ENCODE measurements at places on chromosomes 1 and 21.

- DNase-seq, result no peak
These were observed 90.5 kb downstream of the DNM3 start for GRCh38 chr1:171931752-171932151.

- DNase-seq, result peak; percentile 59
These were observed 26.5 kb downstream of the AKNAD1 start for GRCh38 chr1:108830119-108831008.

DNA sequence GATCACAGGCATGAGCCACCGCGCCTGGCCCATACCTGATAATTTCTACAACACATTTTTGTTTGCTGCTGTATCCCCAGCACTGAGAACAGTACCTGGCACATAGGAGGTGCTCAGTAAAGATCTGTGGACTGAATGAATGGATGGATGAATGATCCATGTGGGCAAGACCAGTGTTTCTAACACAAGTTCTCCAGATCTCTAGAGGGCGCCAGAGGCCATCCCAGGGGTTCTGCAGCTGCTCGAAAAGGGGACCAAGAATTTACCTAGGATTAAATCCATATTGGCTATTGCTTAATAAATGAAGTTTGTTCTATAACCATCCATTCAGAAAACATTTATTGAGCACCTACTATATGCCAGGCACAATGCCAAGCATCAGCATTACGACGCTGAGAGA is 167.7 kb downstream of the ACTL8 start:
- peak; percentile 11 for DNase-seq

DNA sequence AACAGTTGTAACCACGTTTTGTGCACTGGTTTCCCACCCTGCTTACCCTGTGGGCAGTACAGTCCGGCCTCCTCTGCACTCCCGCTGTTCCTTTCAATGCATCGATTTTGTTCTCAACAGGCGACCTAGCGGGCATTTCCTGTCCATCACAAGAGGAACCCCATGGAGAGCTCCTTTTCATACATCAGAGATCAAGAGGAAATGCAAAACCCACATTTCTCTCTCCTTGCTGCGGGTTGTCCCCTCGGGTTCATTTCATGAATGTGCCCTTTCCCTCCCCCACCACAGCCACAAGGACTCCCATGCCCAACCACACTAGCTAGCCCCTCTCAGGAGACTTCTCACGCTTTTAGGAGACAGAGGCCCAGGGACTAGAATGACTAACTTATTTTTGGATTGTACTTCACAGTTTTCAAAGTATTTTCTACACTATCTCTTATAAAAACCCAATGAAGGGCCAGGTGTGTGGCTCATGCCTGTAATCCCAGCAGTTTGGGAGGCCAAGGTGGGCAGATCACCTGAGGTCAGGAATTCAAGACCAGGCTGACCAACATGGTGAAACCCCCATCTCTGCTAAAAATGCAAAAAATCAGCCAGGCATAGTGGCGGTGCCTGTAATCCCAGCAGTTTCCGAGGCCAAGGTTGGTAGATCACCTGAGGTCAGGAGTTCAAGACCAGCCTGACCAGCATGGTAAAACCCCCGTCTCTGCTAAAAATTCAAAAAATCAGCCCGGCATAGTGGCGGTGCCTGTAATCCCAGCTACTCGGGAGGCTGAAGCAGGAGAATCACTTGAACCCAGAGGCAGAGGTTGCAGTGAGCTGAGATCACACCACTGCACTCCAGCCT is 18.4 kb downstream of the ATP1A4 start:
- no peak for DNase-seq

GRCh38 chr1:154327466-154328317 is 2.4 kb downstream of the ATP8B2 start:
- DNase-seq, result no peak

DNA sequence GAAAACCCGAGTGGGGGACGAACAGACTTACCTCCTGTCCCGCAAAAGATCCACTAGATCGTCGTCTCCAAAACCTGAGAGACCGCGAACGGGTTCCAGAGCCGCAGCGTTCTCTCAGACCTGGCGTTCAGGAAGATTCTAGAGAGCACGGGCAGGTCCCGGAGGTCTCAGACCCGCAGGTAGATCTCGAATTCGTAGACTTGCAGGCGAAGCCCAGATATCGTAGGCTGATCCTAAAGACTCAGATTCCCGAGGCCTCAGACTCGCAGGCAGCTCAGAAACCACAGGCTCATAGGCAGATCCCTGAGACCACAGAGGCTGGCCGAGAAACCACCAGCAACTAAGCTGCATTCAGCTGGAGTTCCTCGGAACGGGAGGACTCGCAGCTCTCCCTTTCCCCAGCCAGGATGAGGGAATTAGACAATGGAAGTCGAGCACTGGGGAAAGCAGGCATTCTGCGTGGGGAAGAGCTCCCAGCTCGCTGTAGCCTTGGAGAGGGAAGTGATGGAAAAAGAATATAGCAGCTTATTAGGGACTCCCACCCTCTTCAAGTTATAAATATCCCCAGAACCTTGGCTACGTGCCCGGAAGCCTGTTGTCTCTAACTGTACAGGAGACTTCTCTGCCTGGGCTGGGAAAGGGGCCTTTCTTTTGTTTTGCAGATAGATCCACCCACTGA is at the start of gene ZNF436:
ZNF436 (minus strand) TSS at position 502 of the 679 bp plus-strand sequence. CDS start 1,831 bp downstream, outside the sequence.
- DNase-seq, result peak; percentile 57

DNA sequence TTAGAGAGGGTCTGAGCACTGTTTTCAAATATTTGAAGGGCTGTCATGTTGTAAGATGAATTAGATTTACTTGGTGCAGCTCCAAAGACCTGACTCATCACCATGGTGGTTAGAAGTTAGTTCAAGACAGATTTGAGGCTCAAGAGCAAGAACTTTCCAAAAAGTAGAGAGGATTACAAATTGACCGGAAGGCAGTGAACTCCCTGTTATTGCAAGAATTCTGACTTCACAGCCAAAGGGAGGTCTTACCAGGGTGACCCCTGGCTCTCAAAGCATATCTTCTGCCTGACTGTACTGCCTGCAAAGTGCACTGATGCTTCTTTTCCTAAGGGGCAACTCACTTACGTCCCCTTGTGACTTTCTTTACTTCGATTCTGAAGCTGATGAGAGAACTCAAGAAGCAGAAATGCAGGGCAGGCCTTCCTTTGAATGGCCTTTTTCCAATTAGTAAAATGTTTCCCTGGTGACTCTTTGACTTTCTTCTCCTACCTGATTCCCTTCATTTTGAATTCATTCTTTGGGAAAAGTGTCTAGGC is 86.4 kb downstream of the NAV1 start:
- DNase-seq, result no peak

DNA sequence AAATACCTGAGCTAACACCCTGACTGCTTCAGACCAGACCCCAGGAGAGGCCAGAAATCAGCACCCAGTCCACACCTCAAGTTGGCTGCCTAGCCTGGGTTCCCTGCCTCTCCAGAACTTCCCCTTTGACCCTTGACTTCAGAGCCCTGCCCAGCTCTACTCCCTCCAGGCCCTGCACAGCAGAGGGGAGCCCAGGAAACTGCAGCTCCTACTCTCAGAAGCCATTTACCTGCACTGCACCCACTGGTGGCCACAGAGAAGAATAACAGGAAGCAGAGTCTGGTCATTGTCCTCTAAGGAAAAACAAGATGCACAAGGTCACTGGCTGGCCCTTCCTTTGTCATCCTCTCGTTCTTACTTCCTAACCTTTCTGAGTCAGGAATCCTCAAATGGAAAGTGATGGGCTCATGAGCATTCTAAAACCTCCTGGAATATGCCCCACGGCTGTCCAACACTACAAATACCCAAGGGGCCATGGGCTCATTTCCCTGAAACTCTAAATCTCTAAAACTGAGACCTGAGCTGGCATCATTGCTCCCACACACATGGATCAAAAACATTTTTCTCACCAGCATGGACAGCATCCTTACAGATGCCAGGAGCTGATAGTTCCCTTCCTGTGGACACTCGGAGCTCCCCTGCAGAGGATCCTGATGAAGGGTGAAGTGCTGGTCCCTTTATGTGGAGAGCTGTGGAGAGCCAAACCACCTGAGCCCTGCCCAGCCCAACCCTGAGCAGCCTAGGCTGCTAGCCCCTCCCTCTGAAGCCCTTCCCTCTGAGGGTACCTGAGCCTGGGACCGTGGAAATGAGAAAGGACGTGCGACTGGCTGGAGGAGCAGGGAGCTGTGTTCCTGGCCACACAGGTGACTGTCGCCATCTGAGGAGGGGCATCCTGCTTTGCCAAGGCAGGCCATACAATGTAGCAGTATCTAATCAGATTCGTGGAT is at the start of gene ITLN2:
ITLN2 (minus strand) TSS at position 652 of the 947 bp plus-strand sequence; CDS start at position 584, 68 bp downstream.
- peak; percentile 39 for DNase-seq

DNA sequence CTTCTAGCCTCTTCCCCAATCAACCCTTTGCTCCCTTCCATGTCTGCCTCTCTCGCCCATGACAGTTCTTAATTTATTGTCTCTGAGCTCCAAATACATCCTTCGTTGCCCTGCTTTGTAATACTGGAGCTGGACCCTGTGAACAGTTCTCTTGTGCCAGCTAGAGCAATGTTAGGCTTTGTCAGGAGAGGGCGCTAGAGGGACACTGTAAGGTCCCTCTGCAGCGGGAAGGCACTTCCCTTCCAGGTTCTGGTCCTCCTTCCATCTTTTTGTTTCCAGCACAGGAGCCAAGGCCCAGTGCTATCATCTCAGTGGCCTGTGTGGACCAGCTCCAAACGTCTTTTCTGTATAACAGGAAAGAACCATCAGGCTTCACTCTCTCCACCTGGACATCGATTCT is 95.9 kb downstream of the PTPRU start:
- peak; percentile 21 for DNase-seq

GRCh38 chr1:181057079-181057478 is 23.3 kb downstream of the MR1 start:
- DNase-seq, result no peak

DNA sequence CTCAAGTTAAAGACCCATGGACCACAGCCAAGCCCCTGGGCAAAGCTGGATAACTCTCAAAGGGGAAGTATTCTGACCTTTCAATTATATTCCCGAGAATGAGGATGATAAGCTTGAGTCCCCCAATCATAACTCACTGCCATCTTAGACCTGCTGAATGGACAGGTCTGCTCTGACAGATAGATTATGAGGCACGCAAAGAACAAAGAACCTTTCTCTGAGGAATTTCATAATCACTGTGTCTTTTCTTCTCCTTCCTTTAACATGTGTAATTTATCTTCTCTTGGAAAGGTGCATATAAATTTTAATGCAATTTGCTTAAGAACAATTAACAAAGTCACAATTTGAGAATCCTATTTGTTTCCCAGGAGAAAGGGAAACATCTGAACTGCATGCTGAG is 22.0 kb downstream of the PIGM start:
- no peak for DNase-seq

DNA sequence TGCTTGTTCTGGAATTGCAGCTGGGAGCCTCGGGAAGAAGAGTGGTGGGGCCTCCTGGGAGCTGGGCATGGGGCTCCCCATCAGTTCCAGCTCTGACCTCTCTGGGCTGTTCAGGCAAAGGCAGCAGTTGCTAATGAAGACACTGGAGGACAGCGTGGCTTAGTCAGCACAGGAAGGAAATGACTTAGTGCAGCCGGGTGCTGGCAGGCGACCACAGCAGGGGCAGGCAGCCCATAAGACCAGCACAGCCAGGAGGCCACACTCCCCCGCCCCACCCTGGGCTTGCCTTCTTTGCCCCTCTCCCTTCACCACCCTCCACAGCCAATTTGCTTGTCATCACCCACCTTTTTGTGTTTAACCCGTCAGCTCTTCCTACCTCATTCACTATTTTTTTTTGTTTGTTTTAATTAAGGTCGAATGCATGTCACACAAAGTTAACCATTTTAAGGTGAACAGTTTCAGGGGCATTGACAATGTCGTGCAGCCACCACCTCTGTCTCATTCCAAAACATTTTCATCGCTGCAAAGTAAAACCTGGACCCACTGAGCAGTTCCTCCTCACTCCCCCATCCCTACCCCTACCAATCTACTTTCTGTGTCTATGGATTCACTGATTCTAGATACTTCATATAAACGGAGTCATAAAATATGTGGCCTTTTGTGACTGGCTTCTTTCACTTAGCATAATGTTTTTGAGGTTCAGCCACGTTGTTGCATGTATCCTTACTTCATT is 10.9 kb downstream of the OLIG2 start:
- no peak for DNase-seq

- DNase-seq, result no peak
These were observed 8.2 kb downstream of the MATN1 start for GRCh38 chr1:30715216-30715615.

DNA sequence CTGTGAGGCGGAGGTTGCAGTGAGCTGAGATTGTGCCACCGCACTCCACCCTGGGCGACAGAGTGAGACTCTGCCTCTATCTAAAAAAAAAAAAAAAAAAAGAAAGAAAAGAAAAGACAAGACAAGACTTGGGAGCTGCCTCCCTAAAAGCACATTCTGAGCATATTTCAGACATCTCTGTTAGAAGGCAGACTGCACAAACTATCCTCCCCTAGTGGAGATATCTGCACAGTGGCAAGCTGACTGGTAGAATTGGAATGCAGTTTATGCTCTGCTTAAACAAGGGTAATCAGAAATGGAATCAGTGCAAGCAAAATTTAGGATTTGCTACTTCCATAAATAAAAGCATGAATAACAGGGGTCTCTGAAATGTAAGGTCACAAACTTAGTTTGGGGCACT is 31.8 kb downstream of the GNG4 start:
- DNase-seq, result no peak

GRCh38 chr1:203628201-203629015 is 1.8 kb downstream of the ATP2B4 start:
- DNase-seq, result peak; percentile 23

DNA sequence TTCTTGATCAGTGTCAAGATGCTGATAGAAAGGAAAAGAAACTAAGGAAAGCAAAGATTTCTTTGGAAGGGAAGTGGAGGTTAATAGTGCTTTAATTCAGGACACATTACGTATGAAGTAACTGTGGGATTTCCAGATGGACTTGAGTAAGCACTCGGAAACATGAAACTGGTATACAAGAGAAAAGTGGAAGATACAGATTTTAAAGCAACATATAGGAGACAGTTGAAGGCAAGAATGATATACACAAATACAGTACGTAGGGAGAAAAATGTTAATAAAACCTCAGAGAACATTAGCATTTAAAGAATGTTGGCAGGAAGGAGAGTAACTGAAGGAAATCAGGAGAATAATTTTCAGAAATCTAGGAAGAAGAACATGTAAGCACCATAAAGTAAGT is 730.9 kb upstream of the ADGRL2 start:
- no peak for DNase-seq

- no peak for DNase-seq
These were observed 30.2 kb upstream of the TRAF5 start for GRCh38 chr1:211296396-211296795.

GRCh38 chr1:211377539-211378450 is 51.2 kb downstream of the TRAF5 start:
- DNase-seq, result no peak

DNA sequence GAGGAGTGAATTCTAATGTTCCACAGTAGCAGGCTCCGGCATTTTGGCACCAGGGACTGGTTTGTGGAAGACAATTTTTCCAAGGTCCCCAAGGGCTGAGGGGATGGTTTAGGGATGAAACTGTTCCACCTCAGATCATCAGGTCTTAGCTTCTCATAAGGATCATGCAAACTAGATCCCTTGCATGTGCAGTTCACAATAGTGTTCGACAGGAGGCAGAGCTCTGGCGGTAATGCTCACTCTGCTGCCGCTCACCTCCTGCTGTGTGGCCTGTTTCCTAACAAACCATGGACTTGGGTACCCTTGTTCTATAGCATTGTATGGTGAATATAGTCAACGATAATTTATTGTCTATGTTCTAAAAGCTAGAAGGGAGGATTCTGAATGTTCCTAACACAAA is 16.6 kb downstream of the CRNN start:
- no peak for DNase-seq

Data from LoVo (cell line).